ENCODE measurements at places on chromosomes 3 and 15.

DNA sequence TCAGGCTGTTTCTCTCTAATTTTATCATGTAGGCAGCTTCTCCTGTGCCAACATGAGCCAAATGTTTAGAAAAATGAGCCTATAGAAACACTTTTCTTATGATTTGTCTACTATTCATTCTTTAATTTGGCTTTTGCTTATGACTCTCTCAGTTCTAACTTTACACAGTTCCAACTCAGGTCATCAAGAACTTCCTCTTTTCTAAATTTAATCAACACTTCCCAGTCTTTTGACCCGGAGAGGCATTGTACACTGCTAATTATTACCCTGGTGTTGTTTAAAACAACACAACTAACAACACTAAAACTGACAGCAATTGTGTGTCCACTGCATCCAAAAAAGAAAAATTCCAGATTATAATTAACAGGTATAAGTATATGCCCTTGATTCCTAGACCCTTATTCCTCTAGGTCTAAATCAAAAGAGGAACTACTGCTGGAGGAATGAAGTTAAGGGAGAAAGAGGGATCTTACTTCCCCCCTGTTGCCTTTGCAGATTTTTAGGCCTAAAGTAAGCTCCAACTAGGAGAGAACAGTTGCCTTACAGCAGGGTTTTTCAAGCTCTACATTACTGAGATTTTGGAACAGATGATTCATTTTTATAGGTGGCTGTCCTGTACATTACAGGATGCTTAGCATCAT lies 332.2 kb upstream of the GOLIM4 start:
- DNase-seq = no peak

- no peak for DNase-seq
Measured at GRCh38 chr15:35926007-35926380, 380.0 kb upstream of the DPH6 start.

- peak; percentile 48 for DNase-seq
Measured at GRCh38 chr3:4736284-4736861, 242.9 kb upstream of the BHLHE40 start.

GRCh38 chr3:31614162-31614921 lies 81.6 kb downstream of the STT3B start:
- no peak for DNase-seq

- DNase-seq = no peak
Measured at GRCh38 chr15:92473756-92474155, 80.1 kb downstream of the ST8SIA2 start.

DNA sequence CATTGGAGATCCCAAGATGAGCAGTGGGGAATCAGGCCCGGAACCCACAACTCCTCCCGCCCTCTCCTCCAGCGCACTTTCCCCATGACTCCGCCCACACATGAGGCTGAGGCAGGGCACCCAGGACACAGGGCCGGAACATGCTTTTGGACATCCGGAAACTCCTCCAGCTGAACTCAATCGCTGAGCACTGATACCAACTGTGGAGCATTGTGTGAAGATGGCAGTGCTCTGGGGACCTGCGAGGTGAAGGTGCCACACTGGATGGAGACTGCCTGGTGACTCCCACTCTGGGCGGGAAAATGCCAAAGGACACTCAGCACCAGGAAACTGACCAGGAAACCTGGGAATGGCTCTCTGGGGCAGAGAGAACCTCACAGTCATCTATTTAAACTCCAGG lies 189.1 kb downstream of the FAM43A start:
- no peak for DNase-seq

GRCh38 chr3:151305060-151305774 lies 11.4 kb downstream of the GPR87 start:
- DNase-seq = peak; percentile 70

DNA sequence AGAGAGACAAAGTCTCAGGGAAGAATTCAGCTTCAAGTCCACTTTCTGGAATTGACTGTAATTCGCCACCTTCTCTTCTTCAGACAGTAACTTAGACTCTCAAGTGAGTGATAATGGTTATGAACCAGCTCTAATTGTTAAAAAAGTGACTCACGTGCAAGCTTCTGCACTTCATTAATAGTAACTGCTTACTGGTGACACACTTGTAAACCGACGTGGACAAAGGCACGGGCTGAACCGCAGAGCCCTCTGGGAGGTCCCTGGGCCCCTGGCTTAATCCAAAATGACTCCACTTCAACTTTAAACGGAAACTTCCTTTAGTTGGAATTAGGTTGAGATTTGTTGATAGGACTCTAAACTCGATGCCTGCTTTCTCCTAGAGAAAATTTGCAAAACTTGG lies 17.0 kb downstream of the MUC4 start:
- DNase-seq = no peak

DNA sequence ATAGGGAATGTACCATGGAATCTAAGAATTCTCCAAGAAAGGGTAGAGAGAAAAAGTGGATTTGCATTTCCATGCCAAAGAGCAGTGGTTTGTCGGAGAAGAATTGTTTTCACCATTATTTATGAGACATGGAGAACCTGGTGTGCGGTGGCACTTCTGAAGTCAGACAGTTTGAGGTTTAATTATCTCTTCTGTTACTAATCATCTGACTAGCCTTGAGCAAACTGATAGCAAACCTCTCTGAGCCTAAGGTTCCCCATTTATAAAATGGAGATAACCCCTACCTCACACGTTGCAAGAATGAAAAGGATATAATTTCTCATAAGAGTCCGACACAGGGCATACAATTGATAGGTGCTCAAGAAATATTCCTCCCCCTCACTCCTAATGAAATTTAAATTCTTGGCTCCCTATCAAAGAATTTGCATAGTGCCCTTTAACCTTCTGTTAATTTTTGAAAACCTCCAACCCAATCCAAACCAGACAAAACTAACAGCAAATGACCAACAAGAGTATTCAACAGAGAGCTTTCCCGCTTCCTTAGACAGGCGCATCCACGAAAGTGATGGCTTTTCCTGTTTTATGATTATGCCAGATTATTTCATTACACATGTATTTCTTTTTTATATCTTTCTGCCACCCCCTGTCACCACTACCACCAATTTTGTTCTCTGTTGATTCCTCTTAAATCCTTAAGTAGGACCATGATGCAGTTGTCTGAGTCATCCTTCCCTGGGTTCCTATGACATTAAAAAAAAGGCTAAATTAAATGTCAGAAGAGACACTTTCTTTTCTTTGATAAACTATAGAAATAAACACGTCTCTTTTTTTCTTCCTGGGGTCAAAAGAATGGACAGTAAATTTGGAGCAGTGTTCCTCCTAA lies 28.5 kb downstream of the TMEM212 start:
- no peak for DNase-seq

DNA sequence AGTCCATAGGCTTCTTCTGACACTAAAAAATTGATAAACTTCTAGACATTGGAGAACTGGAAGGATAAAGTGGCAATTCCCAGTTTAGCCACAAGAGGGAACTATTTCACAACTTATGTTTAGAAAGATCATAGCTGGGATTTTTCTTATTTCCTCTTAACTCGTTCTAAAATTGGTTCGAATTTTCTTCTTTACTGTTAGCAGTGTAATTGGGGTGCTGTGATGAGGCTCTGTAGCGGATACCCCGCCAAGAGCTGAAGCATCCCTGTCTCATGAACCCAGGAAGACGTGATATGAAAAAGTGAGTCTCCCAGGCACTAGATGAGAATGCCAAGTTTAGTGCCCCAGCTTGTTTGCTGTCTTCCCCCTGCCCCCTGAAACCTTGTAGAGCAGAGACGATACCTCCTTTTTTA lies 85.1 kb downstream of the PDCD6IP start:
- no peak for DNase-seq

DNA sequence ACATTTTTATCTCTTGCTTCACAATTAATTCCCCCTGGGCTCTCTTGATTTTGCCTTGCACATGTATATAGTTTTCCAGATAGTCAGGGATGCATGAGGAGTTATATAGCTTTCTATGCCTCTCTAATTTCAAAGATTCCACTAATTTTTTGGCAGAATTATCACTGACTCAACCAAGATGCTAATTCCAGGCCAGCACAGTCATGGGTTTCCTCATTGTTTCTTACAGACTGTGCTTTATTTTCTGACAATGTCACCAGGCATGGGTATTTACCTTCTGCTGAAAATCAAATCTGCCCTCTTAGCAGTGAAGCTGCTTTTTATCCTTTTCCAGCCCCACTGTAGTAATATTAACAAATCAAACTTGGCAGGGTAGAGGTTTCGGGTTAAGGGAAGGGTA lies 1520.6 kb upstream of the CADM2 start:
- no peak for DNase-seq

DNA sequence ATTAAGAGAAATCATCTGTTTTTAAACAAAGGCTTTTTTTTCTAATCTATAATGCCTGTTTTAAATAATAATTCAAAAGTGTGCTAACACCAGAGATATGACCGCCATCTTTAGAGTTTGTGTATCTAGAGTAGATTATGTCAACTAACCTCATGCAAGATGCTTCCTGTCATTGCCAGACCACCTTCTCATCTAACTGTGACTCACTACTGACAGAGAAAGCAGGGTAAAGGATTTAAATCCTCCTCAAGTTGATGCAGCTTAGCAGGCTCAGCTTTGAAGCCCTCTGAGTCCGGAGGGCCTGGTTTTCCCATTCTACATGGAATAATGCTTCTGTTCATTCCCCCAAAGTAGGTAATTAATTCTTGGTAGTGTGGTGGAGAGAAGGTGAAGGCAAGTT lies 108.5 kb downstream of the ECT2 start:
- no peak for DNase-seq

GRCh38 chr15:82972990-82973389 lies 13.0 kb upstream of the RAMAC start:
- DNase-seq = no peak

- DNase-seq = no peak
Measured at GRCh38 chr3:43176666-43177065, 70.8 kb upstream of the POMGNT2 start.

GRCh38 chr15:73328981-73329380 lies 39.8 kb downstream of the HCN4 start:
- DNase-seq = no peak

DNA sequence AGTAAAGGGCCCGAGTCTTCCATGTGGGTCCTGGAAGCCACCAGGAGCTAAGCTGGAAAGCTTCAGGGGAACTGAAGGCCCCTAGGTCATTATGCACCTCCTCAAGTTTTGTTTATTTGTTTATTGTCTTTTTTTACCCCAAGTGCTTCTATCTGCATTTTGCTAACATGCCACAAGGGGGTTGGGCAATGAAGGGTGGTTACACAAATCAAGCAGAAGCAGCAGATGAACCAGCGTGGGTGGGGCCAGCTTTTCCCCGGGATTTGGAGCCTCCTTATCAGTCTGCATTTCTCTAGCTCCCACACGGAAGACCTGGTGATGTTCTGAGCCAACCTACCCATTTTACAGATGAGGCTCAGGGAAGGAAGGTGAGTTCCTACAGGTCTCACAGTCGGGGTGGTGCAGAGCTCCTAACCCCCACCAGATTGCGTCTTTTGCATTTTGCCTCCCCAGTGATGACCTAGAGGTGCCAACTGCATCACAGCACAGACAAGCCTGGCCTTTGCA lies 16.8 kb downstream of the TMC3 start:
- DNase-seq = no peak

DNA sequence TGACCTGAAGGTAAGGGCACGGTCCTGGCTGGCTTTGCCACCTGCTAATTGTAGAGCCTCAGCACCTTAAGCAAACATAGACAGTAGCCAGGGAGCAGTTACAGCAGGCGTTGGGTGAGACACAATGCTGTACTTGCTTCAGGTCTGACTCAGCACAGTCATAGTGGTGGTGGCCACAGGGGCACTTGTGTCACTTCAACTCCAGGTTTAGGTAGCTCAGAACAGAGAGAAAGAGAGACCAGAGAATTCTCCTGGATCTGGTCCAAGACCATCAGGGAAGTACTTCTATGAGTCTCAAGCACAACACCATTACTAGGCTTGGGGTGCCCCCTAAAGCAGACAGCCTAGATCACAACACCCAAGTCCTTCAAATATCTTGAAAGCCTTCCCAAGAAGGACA lies 204.4 kb downstream of the OTOL1 start:
- DNase-seq = no peak

GRCh38 chr3:193911784-193912340 lies 224.1 kb upstream of the HES1 start:
- no peak for DNase-seq

DNA sequence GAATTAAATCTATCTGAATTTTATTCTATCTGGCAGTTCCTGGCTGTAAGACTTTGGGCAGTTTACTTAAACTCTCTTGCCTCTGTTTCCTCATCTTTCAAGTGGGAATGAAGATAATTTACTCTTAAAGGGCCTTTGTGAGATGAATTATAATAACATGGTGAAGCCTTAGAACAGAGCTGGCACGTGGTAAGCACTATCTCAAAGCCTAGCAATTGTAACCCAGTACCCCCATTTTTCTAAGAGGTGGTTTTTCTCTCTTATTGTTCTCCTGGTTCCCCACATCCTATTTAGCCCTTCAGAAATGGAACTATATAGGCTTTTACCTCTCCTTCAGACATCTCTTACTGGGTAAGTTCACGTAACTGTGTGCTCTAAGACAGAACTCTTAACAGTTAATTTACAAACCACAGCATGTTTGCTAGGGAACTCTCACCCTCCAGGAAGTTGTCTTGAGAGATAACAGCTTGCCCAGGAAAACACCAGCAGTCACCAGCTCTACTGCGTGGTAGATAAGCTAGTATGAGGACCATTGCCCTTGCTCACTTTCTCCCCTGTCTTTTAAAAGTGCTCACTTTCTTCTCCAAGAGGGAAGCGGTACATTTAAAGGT lies 12.3 kb upstream of the CRBN start:
- DNase-seq = peak; percentile 62

DNA sequence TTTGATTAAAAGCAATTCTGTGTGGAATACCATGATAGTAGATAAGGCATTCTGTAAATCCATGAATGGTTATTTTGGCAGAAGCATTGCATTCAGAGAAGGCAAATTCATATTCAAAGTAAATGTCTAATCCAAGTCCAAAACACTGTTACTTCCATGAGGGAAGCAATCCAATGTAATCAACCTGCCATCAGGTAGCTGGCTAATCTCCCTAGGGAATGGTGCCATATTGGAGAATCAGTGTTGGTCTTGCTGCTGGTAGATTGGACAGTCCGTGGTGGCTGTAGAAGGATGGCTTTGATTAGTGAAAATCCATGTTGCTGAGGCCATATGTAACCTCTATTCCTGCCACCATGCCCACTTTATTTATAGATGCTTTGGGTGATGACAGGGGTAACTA lies 72.1 kb upstream of the TNIK start:
- no peak for DNase-seq

DNA sequence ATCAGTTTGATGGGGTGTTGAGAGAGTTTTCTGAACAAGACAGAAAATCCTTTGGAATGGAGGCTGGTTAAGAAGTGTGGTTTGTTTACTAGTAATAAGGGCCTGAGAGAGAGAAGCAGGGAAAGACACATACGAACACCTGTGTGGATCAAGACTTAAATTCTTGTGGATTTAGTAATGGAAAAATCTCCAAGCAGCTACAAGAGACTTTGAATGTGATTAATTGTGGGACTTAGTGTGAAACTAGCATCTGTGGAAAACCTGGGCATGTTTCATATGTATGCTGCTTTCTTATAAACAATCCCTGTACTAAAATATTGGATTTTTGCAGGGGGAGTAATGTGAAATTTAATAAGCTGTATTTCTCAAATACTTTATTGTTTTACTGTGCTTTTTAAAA lies 399.1 kb downstream of the SI start:
- no peak for DNase-seq

Data from large intestine (tissue), 12 donors.